ENCODE measurements at places on chromosomes 7 and 10.

DNA sequence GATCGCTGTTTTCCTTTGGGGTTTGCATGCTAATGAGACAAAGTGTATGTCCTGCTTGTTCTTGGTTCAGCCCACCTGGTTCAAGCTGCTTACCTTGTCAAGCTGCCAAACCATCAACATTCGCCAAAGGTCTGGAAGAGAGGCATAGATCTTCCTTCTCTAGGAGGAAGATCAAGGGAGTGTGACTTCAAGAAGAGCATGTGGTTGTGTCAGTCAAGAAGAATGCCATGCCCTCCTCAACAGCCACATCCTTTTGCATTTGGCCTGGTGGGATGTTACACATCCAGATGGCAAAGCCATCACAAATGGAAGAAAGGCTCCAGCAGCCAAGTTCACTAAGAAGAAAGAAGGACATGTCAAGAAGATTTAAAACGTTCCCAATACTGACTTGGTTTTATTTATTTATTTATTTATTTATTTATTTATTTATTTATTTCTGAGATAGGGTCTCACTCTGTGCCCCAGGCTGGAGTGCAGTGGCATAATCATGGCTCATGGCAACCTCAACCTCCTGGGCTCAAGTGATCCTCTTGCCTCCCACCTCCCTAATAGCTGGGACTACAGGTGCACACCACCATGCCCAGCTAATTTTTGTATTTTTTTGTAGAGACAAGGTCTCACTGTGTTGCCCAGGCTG, 5.1 kb upstream of the PIP4K2A start:
- no peak for DNase-seq

GRCh38 chr10:88066319-88066718, 202.9 kb downstream of the PTEN start:
- DNase-seq, result no peak

- no peak for DNase-seq
Observed at GRCh38 chr10:77592510-77592909, 45.1 kb downstream of the KCNMA1 start.

GRCh38 chr7:126820925-126821324, 431.8 kb downstream of the GRM8 start:
- DNase-seq, result no peak

- DNase-seq, result no peak
Observed at GRCh38 chr10:88386204-88386788, 196.8 kb downstream of the RNLS start.

DNA sequence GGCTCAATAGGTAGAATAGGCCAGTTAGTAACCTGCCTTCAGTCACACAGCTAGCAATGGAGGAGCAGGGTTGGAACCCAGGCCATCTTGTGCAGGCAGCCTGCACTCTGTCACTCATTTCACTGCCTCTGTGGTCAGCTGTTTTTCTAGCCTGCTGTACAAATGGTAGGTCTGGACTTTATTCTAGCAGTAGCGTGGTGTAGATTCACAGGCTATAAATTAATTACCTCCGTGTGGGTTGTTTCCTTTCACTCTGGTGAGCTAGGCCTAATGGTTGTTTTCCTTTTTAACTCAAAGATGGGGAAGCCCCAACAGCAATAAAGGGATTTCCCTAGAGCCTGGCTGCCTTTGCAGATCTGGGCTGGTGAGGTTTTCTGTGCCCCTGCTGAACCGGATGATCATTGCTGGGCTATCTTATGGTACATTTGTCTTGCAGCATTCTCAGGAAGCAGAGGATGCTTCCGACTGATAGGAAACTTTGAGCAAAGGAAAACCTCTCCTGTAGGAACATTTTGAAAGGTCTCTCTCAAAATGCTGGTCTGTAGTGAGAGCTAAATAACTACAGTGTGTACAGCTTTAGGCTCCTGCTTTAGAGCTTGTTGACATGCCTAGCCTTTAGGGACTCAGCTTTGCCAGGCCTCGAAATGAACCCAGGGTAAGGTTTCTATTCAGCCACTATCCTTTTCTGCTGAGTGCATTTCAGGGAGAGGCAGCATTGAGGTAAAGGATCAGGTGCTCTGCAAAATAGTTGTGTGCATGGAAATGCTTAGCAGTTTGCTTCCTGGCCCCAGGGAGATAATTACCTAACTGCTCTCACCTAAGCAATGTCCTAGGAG, 157.4 kb downstream of the ST7 start:
- no peak for DNase-seq

DNA sequence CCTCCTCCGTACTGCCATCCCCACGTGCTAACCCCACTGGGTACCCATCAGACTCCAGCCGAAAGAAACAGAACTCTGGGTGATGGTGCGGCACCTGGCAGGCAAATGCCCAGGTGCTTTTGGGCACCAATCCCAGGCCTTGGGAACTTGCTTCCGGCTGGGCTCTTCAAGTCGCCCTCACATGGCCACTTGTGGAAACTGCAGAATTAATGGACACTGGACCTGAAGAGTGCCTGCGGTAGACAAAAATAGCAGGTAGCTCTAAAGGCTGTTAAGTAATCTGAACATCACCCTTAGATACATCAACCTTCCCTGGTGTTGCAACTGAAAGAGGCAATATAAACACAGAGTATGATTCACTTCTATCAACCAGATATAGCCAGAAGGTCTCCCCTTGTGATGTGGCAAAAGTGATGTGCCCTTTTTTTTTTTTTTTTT, 644.4 kb downstream of the GRM8 start:
- no peak for DNase-seq

DNA sequence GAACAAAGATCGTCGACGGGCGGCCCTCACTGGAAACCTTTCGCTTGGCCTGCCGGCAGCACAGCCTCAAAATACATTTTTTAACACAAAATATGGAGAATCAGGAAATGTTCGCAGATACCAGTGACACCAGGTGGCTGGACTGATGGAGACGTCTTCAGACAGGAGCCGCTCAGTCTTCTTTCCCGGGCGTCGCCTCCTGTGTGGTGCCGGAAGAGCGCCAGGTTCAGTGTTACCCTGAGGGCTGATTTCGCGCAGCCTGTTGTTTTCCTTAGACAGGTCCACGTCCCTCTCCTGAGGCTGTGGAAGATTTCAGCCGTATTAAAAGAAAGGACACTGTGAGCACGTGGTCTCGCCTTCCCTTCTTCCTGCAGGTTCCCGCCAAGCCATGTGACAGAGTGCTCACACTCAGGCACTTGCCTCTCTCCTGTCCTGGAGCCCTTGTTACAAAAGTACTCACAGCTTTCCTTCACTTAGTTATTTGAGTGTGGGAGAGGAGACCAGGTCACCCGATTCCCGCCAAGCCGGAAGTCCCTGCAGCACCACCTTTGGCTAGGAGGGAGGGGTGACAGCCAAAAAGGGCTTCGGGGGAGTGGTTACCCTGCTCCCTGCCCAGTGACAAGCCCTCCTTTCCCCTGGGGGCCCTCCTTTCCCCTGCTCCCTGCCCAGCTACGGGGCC, 21.7 kb upstream of the PWWP2B start:
- no peak for DNase-seq

DNA sequence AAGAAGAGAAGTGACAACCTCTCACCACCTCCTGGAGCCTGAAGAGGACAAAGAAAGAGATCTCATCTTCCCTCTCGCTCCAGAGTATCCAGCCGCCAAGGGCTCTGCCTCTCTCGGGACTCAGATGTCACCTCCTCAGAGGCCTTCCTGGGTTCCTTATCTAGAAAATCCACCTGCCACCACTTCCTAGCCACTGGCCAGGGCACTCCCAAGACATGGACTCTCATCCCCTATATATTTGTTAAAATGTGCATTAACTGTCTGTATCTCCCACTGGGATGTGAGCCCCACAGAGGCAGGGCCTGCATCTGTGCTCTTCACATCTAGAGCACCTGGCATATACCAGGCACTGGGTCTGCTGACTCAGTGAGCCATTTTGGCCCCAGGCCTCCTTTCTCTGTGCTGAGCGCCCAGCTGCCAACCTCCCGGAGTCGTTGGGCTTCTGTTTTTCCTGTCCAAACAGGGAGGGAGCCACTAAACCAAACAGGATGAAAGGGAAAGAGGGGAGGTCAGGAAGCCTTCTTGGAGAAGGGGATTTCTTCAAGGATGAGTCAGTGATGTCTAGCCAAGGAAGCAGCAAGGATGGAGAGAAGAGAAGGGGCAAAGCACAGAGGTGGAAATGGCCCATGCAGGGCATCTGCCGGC, 58.9 kb downstream of the KCNMA1 start:
- DNase-seq, result no peak

DNA sequence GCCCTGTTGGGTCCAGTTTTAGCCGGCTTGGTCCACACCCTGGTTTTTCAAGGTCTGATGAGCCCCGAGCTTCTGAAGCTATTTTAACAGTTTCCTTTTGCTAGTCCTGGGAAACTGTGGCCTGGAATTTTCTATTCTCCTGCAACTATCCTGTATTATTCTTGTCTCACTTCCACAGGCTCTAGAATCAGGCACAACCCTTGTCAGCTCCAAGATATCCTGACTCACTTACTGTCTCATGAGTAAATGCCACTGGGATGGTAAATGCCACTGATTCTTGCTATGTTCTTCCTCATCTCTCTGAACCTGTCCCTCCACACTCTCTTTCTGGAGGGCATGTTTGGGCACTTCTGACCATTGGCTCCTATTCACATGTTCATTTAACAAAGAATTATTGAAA, 611.5 kb upstream of the IGFBP3 start:
- DNase-seq, result no peak

DNA sequence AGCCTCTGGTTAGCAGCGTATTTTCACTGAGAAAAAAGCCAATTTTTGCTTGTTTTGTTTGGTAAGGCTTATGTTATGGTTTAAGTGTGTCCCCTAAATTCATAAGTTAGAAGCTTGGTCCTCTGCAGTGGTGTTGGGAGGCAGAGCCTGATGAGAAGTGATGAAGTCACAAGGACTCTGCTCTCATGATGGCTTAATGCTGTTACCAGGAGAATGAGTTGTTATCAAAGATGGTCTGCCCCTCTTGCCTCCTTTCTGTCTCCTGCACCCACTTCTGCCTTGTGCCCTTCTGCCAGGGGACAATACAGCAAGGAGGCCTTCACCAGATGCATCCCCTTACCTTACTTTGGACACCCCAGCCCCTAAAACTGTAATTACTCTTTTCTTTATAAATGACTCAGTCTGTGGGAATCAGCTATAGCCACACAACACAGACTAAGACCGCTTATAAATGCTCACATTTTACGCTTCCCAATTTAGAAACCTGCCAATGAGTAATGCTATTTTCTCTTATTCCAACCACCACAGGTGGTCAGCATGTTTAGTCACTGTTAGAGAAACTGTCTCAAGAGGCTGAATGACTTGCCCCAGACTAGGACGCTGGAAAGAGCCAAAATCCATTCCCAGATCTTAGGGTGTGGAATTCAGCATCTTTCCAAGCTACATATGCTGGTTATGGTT, 6.1 kb upstream of the PKD1L1 start:
- DNase-seq, result no peak

DNA sequence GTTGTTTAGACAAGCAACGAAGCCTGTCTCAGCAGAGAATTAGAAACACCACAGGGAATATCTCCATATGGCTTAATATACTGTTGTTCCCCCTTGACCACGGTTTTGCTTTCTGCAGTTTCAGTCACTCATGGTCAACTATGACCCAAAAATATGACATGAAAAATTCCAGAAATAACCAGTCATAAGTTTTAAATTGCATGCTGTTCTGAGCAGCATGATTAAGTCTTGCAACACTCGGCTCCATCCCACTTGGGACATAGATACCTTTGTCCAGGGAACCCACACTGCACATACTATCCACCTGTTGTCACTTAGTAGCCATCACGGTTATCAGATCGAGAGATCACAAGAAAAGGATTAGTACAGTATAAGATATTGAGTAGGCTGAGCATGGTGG, 60.7 kb upstream of the FOXK1 start:
- peak; percentile 27 for DNase-seq

- peak; percentile 83 for DNase-seq
Observed at GRCh38 chr7:636396-636795, 90.1 kb upstream of the DNAAF5 start.

DNA sequence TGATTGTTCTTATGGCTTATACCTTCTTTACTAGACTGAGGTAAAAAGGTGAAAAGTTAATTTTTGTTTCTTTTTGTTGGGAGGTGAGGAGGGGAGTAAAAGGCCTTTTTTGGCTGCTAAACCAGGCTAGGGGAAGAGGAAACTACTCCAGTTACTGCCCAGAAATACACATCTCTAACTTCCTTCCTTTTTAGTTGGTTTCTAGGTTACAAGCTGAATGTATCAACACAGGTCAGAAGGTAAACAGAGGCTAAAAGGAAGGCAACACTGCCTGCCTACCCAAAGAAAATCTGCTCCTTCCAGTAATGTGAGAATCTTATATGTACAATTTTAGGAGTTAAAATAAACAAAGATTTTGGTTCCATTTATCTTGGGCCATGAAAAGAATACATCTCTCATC, 140.4 kb downstream of the NRBF2 start:
- DNase-seq, result no peak

- no peak for DNase-seq
Observed at GRCh38 chr7:101957744-101958525, 140.5 kb downstream of the CUX1 start.

- no peak for DNase-seq
Observed at GRCh38 chr7:141462958-141463357, 88.3 kb upstream of the AGK start.

GRCh38 chr10:100746784-100747455, 1.5 kb downstream of the PAX2 start:
- no peak for DNase-seq

DNA sequence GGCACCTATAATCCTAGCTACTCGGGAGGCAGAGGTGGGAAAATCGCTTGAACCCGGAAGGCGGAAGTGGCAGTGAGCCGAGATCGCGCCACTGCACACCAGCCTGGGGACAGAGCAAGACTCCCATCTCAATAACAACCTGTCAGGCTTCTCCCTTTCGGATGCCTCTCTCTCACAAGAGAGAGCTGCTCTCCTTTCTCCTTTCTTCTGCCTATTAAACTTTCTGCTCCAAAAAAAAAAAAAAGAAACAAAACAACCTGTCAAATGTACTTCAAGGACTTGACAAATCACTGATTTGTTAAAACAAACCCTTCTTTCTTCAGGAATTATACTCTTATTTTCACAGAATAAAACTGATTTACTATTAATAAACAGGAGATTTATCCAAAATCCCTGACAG, 3.6 kb downstream of the PSAP start:
- DNase-seq, result no peak

GRCh38 chr10:106224676-106225075, 939.8 kb downstream of the SORCS1 start:
- no peak for DNase-seq

DNA sequence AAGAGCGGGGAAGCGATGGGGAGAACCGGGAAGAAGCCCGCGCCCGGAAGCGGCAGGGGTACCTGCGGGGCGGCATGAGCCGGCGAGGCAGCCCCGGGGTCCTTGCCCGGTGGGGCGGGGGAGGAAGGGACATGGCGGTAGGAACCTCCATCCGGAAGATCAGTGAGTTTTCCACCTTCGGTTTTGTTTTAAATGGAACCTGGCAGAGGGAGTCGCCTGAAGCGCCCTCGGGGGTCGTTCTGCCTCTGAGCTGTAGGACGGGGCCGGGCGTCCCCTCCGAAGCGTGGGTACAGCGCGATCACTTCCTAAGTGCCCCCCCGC, 471 bp downstream of the PFKP start:
- DNase-seq, result no peak

GRCh38 chr7:73487486-73487885, 34.6 kb downstream of the BAZ1B start:
- DNase-seq, result peak; percentile 8

GRCh38 chr10:29862923-29863614, 196.3 kb downstream of the JCAD start:
- DNase-seq, result no peak

Data from hepatic stellate cell (primary cell).